Common myeloid progenitor, CD34-positive (primary cell): ENCODE measurements at places on chromosomes 2 and 18.

GRCh38 chr2:215290980-215291599, 20.8 kb upstream of the ATIC start:
- no peak for DNase-seq

GRCh38 chr18:7004009-7004408, 113.6 kb downstream of the LAMA1 start:
- DNase-seq = no peak

DNA sequence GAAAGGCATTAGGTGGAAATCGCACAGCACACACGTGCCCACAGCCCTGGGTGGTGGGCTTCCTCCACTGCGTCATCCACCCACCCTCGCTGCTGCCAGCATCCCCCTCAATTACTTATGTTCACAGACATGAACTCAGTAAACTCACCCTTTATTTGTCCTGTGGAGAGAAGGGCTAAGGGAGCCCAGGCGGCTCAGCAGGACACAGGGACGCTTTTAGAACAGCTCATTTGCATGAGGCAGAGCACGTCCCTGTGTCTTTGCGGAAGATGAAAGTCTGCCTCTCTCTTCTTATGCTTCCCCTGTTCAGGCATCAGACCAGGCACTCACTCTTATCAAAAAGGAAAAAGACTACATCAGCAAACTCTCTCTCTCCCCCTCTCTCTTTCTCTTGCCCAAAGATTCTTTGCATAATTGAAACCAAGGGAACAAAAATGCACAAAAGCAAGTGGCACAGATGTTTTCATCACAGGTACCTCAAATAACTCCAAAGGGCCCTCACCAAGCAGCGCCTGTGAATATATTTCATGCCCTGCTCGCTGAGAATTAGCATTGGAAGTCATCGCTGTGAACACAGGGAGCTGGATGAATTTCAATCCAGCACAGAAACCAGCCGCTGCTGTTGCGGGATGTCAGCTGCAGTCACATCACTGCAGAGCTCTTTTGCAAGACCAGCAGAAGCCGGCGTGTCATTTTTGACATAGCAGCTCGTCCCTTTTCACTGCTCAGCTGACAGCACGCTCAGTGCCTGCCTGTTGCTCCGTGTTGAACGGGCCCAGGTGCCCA, 376.3 kb upstream of the MYT1L start:
- DNase-seq = no peak

DNA sequence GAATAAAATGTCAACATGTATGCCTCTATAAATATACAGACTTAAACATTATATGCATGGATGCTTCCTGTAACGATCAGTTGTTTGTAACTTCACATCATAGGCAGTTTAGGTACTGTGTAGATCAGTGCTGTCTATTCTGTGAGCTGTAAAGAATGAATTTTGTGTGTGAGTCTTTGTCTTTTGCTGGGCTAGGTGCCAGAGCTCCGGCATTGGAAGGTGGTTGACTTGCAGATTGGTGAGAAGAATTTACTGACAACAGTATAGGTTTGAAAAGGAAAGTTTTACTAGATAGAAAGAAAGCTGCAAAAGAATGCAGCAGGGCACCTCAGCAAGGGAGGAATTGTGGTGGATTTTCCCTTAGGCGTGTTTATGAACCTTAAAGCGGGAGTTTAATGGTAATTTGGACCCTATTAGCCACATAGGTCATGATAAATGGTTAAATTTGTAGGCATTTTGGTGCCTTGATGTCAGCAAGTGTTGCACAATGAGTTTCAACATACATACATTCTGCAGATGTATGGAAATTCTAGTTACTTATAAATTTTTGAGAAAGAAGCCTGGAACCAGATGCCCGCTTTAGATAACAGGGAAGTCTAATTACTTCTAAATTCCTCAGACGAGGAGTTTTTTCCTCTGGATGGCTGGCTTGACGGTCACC, 6.7 kb upstream of the QPCT start:
- DNase-seq = no peak

DNA sequence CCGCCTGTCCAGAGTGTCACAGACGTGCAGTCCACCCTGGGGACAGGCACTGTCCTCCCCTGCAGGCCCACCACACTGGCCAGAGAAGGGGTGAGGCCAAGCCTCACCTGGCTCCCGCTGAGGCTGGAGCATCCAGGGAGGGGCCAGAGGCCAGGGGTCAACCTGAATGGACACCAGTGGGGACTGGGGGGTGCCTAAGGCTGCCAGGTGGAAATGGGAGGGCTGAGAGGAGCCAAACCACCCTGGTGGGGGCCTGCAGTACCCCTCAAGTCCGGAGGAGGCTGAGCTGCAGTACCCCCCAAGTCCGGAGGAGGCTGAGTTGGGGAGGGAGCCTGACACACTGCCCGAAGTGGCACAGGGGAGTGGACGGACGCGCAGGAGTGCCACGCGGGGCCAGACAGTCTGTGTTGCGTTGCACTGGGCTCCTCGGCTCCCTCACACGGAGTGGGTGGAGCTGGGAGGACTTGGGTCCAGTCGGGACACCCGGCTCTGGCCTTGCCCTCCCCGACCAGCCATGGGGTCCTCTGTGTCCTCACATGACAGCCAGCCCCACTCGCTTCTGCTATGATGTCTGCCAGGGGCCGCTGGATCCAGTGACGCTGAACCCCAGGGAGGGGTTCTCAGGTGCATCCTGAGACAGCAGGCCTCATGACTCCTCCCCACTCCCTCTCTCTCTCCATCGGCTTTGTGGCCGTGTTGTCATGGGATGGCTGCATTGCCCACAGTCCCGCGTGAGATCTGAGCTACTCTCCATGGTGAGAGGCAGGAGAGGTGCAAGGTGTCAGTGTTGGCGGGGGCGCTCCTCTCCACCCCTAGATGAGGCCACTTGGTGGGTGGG, 22.3 kb upstream of the GPC1 start:
- DNase-seq = no peak

DNA sequence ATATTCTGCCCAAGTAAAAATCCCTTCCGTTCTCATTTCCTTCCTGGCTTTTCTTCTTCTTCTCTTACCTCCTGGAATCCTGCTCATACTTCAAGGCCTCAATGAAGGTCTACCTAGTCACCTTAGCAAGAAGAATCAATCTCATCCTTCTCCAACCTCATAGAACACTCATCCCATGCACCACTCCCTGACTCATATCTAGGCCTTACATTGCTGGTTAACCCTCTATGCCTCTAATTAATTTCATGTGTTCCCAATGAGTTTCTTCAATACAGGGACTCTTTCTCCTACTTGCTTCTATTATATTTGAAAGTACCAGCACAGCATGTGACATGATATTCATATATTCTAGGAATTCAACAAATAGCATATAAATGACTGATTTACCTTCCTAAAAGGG, 63.0 kb downstream of the BCL11A start:
- no peak for DNase-seq

- DNase-seq = no peak
Observed at GRCh38 chr18:5294113-5294456, 1.4 kb downstream of the ZBTB14 start.

DNA sequence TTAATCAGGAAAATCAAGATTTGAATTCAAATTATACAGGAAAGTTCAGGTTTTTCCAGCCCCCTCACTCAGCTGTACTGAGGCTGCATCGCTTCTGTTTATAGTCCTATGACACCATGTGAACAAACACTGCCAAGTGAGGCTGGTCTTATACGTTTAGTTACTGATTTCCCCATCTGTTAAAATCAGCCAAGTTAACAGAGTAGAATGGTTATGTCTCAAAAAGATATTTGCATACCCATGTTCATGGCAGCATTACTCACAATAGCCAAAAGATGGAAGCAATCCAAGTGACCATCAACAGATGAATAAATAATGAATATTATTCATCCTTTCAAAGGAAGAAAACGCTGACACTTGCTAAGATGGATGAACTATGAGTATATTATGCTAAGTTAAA, 43.8 kb downstream of the REEP1 start:
- DNase-seq = no peak

GRCh38 chr2:103459283-103459682, 697.5 kb downstream of the TMEM182 start:
- DNase-seq = no peak

DNA sequence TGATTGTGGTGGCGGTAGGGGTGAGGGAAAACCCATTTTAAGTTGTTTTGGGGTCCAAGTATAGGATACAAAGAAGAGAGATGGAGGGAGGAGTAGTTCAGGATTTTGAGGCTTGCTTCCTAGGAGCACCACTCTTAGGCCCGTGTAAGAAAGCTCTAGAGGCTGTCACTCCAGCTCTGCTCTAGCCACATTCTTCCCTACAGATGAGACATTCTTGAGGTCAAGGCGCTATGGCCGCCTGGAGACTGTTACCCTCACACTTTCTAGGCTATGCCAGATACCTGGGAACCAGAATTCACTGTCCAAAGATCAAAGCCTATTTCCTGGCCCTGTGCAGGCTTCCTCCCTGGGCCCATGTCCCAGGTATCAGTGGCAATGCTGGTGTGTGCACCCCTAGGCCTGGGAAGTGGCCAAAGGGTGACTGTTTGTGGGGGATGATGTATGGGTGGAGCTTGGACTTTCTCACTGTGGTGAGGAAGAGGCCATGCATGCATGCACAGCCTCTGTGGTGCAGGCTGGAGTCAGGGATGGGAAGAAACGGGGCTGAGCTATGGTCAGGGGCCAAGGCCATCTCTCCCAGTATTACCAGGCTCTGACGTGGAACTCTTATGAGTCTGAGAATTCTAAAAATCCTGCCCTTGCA, 7.0 kb upstream of the TTL start:
- no peak for DNase-seq

DNA sequence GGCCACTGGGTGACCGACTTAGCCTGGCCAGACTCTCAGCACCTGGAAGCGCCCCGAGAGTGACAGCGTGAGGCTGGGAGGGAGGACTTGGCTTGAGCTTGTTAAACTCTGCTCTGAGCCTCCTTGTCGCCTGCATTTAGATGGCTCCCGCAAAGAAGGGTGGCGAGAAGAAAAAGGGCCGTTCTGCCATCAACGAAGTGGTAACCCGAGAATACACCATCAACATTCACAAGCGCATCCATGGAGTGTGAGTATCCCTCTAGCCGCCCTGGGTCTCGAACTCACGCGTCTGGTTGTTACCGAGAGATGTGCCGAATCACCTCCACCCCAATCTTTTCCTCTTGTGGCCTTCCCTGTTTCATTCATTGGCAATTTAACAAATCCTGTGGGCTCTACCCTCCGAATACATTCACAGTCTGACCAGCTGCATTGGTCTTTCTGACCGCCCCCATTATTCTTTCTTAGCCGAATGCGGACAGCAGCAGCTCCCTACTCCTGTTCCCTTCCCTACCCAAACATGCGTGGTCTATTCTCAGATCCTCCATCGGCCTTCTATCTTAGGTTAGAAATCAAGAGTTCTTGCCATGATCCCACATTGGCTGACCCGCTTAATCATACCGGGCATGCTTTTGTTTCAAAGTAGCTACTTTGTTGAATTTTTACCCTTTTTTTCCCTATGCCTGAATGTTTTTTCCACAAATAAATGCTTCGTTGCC, 631 bp downstream of the RPL31 start:
- DNase-seq = no peak

GRCh38 chr2:168050377-168050776, 197.0 kb downstream of the STK39 start:
- no peak for DNase-seq

DNA sequence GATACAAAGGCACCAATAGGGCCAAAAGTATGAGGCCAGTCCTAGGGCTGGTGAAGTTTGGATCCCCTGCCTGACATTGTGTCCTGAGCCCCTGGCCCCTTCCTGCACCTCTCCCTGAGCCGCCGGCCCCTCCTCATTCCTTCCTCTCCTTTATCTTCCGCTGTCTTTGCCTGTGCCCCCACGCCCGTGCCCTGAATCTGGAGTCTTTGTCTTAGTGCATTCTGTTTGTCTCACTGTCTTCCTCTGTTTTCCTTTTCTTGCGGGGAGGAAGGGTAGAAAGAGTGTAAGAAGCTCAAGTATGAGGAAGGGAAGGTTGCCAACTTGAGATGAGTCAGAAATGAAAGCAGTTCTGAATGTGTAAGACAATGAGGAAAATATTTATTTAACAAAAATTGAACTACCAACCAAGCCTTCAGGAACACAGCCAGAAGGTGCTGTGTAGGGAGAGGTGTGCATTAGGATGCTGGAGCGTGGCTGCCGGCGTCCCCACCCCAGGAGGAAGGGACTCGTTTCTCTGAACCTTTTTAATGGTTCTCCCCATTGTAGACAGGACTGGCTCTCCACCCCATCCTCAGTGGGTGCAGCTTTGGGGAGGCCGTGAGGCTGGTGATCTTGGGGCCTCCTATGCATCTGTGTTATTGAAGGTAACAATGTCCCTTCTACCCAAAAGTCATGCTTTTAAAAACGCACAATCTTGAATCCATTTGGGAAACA, 133.1 kb downstream of the NEDD4L start:
- no peak for DNase-seq

GRCh38 chr18:24443870-24444269, 16.6 kb upstream of the HRH4 start:
- peak; percentile 81 for DNase-seq

GRCh38 chr2:183222751-183223150, 98.5 kb downstream of the NUP35 start:
- no peak for DNase-seq

- no peak for DNase-seq
Observed at GRCh38 chr18:44955825-44956224, 275.1 kb downstream of the SETBP1 start.

DNA sequence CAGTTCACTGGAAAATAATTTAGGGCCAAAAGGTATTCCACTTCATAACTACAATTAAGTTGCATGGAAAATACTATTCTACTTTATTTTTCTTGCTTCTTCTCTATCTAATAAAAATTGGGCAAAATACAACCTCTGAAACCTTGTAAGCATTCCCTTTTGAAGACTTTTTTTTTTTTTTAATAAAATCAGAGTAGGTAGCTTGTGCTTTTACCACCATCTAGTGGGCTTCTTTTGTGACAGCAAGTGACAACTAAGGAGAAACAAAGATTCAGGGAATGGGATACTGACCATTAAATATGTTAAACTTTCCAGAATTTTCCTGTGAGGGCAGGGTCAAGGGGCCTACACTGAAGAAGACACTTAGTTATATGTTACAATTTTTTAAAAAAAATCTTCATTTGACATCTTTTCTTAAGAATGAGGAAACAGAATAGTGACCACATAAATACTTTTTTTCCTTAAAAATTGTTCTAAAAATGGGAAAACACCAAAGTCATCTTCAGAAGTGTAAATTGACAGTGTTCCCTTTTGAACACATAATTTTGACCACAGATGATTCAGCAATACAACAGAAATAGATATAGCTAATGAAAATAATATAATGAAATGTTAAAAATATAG, 1183.2 kb upstream of the ACVR2A start:
- peak; percentile 18 for DNase-seq

DNA sequence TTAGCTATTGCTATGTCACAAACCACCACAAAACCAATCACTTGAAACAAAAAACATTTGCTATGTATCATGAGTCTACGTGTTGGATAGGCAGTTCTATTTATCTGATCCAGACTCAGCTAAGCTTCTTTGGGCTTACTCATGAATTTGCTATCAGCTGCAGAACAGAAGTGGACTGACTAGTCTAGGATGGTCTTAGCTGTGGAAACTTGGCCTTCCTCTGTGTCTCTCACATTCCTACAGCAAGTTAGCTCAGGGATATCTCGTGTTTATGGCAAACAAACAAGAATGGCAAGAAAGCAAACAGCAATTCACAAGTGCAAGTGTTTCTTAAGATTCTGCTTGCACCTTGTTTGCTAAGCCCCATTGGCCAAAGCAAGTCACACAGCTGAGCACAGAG, 288.0 kb upstream of the TNP1 start:
- peak; percentile 14 for DNase-seq

GRCh38 chr18:10571537-10571936, 45.7 kb downstream of the NAPG start:
- DNase-seq = no peak

- DNase-seq = no peak
Observed at GRCh38 chr2:232687382-232688160, 9.6 kb upstream of the GIGYF2 start.
